Caco-2 (cell line): ENCODE measurements at places on chromosomes 4 and X. TPM values are rescaled to one million over a fixed set of nuclear protein-coding genes. Genes with fewer than 3 reads are reported as not detected.

NKRF gene
- total RNA-seq = 14.4 and 16.6 TPM in 2 replicates

DNA sequence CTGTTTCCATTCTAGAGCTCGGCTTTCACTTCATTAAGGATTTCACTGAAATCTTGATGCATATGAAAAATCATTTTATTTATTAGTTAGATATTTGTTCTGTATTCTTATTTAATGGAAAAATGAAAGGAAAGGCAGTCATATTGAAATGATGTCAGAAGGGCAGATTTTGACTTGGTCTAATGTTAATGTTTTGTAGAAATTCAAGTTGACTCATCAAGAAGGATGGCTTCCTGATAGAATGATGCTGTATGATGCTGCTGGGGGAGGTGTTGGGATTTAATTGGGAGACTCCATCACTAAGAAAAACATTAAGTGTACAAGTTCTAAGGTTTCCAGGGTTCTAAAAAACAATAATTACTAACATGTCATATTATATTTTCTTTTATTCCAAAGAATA, 204.8 kb downstream of the PDGFC start:
- no peaks in the 10 kb centered on the region for H3K36me3 ChIP-seq
- no peaks in the 10 kb centered on the region for H3K4me1 ChIP-seq
- DNase-seq = no peak
- no peaks in the 10 kb centered on the region for H3K27me3 ChIP-seq
- H3K27ac ChIP-seq = no peak overlapping the region

KIAA1210 gene
- total RNA-seq = not detected in 2 replicates

GRCh38 chrX:35675151-35675550, 123.0 kb upstream of the MAGEB16 start:
- H3K27ac ChIP-seq = no peak overlapping the region
- H3K36me3 ChIP-seq = no peaks in the 10 kb centered on the region
- no peak for DNase-seq
- H3K4me1 ChIP-seq = no peaks in the 10 kb centered on the region

GRCh38 chrX:85140964-85141363, 102.6 kb downstream of the SATL1 start:
- no peak for DNase-seq
- no peaks in the 10 kb centered on the region for H3K36me3 ChIP-seq
- H3K27ac ChIP-seq = no peak overlapping the region
- no peaks in the 10 kb centered on the region for H3K27me3 ChIP-seq
- H3K4me1 ChIP-seq = no peaks in the 10 kb centered on the region
- no peak overlapping the region for H3K4me3 ChIP-seq

- no peaks in the 10 kb centered on the region for H3K27me3 ChIP-seq
- H3K4me1 ChIP-seq = peaks cover 10% of the 10 kb centered on the region; the same call in 1 of the 2 replicates
- DNase-seq = no peak
- H3K4me3 ChIP-seq = no peak overlapping the region
These were observed 123.3 kb downstream of the KLHL8 start for GRCh38 chr4:87097075-87097474.

- no peaks in the 10 kb centered on the region for H3K36me3 ChIP-seq
- no peak overlapping the region for H3K4me3 ChIP-seq
- no peak for DNase-seq
- no peaks in the 10 kb centered on the region for H3K27me3 ChIP-seq
- no peak overlapping the region for H3K27ac ChIP-seq
These were observed 582.0 kb upstream of the EPHA5 start for GRCh38 chr4:66252291-66252690.

CTAG1A gene
- not detected in 2 replicates for total RNA-seq

- H3K27me3 ChIP-seq = no peaks in the 10 kb centered on the region
- H3K4me1 ChIP-seq = no peaks in the 10 kb centered on the region
- H3K27ac ChIP-seq = no peak overlapping the region
- no peak overlapping the region for H3K4me3 ChIP-seq
- H3K36me3 ChIP-seq = no peaks in the 10 kb centered on the region
These were observed 95.3 kb upstream of the EGFL6 start for GRCh38 chrX:13474164-13474516.

DNA sequence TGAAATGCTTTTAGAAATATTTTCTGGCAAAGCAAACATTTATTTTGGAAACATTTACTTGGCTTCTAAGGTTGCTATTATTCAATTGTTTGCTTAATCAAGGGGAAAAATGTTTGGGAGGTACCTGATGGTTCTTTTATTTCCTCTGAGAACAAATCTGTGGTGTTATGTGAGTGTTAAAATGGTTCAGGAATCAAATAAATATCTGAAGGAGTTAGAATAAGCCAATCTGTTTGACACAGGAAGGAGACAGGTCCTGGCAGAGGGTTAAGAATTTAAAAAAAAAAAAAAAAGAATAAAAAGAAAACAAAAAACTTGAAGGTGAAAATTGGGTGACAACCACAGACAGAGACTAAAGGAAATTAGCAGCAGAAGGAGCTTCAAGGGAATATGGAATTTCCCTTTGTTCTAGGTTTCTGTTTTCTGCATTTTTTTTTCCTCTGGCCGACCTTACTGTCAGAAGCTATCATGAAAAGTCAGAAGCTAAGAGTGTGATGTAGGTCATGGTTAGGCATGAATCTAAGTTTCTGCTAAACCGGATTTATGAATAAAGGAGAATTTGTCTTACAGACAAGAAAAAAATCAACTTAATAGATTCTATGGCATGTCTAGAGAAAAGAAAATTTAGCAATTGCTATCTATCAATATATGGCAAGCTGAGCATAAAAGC, 78.6 kb upstream of the PNPLA4 start:
- H3K4me1 ChIP-seq = no peaks in the 10 kb centered on the region
- H3K27ac ChIP-seq = no peak overlapping the region
- no peaks in the 10 kb centered on the region for H3K36me3 ChIP-seq
- no peak overlapping the region for H3K4me3 ChIP-seq
